Hematopoietic multipotent progenitor cell treated with erythropoietin and hydrocortisone succinate and interleukin-3 and kit ligand, for 8 days (in vitro differentiated cells): ENCODE measurements at places on chromosomes 7 and 10.

DNA sequence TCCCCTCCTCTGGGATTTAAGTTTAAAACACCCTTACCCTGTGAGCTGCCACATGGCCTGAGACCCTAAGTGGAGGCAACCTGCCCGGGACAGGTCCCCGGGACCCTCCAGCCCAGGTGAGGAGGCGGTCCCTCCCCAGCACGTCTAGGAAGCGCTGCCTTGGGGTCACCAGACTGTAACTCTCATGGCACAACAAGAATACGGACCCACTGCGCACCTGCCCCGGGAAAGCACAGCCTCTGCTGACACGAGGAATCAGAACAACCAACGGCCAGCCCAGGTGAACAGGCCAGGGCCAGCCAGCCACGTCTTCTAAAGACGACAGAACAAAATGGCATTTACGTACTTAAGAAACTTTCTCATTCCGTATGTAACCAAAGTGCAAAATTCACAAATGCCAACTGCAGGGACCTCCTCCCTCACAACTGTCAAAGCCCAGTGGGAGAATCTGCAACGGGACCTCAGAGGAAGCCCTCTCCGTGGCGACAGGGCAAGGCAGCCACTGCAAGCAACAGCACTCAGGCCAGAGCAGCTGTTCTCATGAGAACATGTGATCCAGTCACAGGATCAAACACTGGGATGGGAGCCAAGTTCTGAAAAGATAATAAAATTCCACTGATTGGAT lies 208.4 kb downstream of the DIP2C start:
- DNase-seq: peak; percentile 34

DNA sequence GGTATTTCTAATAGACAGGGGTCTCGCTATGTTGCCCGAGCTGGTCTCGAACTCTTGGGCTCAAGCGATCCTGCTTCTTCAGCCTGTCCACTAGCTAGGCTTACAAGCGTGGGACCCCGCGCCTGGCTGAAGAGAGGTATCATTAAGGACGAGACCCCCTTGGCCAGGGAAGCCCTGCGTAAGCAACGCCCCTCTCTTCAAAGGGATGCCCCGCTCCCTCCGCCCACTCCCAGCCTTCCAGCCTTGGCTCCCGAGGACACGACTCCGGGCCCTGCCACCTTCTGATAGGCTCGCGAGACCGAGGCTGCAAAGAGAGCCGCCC lies 220 bp upstream of the ZKSCAN5 start:
- no peak for DNase-seq

DNA sequence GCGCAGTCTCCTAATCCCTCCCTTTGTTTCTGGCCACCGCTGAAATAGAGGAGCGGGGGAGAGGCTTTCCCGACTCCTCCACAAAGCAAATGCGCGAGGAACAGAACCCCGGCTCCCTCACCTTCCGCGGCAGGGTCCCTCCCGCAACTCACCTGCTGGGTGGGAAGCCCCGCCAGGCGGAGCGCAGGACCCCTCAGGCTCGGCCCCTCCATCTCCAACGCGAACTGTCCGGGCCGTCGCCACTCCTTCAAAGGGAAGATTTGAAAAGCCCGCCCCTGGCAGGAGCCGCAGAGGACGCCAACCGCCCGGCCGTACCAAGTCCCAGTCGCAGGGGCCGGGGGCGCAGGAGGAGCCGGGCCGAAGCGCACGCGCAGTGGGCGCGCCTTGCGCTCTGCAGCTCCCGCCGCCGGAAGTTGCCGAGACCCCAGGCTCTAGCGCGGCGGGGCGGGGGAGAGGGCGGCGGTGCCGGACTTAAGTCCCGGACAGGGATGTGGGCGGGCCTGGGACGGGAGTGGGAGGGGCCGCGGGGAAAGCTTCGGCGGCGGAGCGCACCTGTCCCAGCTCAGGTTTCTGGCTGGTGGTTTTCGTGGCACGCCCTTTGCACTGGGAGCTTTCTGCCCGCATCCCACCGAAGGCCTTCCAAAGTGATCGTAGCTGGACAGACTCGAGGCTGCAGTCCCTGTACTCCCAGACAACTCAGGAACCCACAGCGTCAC lies at the start of gene RTKN2:
Gene RTKN2, minus strand, starts transcription at position 446 of the 716 bp plus-strand sequence. Its CDS starts 234 bp downstream, at position 212.
- DNase-seq: peak; percentile 56

DNA sequence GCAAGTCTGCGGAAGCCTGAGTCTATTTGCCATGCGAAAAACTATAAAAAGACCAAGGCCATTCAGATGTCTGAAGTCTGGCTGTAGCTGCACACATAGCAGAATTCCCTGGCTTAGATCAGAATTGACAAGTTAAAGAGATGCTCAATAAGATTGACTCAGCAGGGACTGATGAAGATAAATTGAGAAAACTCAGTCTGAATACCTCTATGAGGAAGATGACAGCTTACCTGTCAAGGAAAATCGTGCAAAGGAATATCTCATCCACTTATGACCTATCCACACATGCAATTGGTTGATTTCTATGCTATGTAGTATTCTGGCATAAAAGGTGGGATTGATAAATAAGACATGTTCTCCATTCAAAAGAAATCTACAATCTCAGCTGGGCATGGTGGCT lies 288.6 kb downstream of the BAMBI start:
- DNase-seq: no peak

- no peak for DNase-seq
These were observed 86.7 kb upstream of the IKZF1 start for GRCh38 chr7:50217821-50218281.

GRCh38 chr10:125027871-125028869 lies 86.2 kb downstream of the ZRANB1 start:
- DNase-seq: no peak

- no peak for DNase-seq
These were observed 214.9 kb downstream of the GPAM start for GRCh38 chr10:111968647-111969046.

GRCh38 chr10:69091143-69091651 lies 3.3 kb downstream of the SRGN start:
- DNase-seq: peak; percentile 42

- no peak for DNase-seq
These were observed 7.5 kb downstream of the MTG1 start for GRCh38 chr10:133401500-133401899.

GRCh38 chr7:50147951-50148808 lies 55.1 kb upstream of the ZPBP start:
- no peak for DNase-seq

- DNase-seq: no peak
These were observed 146.8 kb downstream of the ARHGAP22 start for GRCh38 chr10:48457949-48458661.

DNA sequence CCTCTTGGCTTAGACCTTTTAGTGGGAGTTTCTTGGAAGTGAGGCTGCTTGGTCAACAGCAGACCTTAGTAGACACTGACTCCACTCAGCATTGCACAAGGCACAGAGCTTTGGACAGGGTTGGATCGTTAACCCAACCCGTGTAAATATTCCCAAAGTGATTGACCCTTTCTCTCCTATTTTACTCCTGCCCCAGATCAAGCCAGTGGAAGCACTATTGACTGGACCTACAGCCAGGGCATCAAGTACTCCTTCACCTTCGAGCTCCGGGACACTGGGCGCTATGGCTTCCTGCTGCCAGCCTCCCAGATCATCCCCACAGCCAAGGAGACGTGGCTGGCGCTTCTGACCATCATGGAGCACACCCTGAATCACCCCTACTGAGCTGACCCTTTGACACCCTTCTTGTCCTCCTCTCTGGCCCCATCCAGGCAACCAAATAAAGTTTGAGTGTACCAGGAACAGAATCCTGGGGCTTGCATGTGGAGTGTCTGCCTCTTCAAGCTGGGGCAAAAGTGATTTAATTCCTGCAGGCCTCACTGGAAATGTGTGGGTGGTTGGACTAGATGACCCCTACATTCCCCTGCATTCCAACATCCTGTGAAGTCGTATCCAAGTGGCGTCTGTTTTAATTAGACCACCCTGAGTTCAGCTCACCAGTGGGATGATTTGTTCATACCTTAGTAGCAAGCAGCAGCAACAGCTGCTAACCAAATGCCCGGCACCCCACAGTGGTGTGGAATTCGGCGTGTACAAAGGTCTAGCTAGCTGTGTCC lies 7.5 kb downstream of the CPA1 start:
- DNase-seq: no peak

- DNase-seq: no peak
These were observed 385.0 kb downstream of the KCNMA1 start for GRCh38 chr10:77252380-77253146.

DNA sequence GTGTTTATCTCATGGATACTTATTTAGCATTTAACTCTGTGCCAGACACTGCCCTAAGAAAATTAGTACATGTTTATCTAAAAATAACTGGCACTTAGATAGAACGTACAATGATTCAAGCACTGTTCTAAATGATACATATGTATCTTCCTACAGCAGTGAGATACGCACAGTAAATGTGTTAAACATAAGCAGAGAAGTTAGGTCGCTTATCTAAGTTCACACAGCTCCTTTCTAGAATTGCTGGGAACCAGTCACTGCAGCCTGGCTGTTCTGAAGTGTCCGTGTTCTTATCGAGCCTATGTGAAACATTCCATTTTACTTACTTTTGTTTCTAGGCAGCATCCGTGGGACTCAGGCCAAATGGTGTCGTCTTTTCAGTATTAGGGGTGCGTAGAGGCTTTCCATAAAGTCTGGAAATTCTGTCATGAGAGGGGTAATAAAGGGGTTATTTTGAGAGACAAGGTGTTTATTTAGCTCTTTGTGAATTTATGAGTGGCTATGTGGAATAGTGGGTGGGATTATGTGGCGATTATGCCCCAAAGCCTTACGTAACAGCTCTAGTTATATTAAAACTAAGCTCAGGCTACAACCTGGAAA lies 186.9 kb downstream of the SND1 start:
- peak; percentile 67 for DNase-seq

DNA sequence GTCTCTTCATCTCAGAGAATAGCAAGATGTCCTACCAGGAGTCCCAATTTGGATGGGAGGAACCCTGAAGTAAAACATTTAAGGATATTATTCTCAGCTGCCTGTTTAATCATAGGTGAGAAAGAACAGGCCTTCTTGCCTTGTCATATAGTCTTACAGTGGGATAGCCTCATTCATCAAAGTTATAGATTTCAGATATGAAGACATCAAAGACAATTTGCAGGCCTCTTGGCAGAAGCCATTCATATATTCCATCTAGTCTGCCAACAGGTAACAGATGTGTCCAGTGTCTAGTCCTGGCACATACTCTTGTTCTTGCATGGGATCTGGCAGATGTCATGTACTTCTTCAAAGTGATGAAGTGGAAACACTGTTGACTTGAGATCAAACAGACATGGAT lies 601.3 kb upstream of the GHITM start:
- DNase-seq: no peak

DNA sequence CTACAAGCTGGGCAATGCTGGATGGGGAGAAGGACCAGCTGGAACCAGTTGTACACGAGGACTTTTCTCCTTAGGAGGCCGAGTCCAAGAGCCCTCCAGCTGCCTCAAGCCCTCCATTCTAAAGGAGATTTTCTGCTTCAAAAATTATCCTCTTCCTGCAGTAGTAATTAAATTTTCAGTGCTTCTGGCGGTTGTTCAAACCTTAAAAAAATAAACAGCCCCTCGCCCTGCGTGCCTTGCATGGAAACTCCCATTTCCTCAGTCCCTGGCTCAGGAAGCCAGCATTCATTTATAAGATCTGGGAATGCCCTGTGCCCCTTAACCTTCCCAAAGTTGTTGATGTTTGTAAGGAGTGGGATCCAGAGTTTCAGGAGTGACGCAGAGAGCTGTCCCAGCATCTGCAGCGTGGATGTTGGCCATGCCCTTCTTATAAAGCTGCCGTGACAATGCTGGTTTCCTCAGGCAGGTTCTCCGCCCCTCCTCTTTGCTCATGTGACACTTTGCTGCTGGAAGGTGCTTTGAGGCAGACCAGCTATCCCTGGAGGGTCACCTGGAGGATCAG lies 24.0 kb upstream of the ACTR3B start:
- DNase-seq: no peak

DNA sequence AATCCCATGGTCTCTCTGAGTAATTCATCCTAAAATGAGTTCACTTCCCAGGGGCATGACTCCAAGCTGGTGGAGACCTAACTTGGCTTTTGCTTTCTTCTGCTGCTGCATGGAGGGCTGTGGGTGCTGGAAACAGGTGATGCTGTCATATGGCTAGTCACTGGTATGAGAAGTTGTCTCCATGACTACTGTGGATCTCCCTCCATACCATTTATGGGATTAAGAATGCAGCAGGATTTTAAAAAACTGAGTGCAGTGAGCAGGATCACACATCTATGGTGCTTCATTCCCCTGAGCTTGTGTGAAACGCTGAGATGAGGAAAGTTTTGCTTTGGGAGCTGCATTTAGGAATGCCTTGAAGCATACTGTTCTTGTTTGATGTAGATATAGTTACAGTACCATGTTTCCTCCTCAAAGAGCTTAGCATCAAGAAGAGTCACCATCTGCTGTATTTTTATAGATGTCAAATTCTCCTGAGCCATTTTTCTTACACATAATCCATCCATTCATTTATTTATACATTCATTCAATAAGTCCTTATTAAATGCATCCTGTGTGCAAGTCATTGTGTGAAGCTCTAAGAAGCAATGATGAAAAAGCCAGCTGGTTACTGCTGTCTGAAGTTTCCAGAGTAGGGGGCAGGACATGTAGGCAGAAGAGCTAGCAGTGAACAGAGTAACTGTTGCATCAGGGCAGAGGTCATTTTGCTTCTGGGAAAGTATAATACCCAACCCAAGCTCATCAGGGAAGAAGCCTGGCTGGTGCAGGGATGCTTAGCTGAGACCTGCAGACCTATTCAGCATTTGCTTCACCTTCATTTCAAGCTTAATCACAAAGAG lies 534.8 kb downstream of the AUTS2 start:
- no peak for DNase-seq

- DNase-seq: no peak
These were observed 743 bp upstream of the PYROXD2 start for GRCh38 chr10:98415731-98416119.

DNA sequence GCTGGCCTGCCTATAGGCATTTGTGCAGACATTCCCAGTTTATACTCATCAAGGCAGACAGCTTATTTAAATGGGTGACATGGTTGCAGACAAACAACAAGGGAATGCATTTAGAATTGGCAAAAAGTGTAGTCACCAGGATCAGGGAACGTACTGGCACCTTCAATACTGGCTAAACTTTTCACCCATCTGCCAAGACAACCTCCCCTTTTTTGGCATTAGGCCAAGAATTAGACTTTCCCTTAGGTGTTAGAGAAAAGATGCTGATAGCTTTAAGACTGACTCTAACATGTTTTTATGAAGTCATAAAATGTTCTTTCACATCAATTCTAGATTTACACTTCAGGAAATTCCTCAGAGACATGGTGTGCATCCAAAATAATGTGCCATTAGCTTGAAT lies 365.9 kb downstream of the PHTF2 start:
- no peak for DNase-seq

- DNase-seq: no peak
These were observed 1.9 kb downstream of the LRRC72 start for GRCh38 chr7:16528520-16528919.

GRCh38 chr10:44380829-44381600 lies 3.9 kb downstream of the CXCL12 start:
- DNase-seq: no peak

DNA sequence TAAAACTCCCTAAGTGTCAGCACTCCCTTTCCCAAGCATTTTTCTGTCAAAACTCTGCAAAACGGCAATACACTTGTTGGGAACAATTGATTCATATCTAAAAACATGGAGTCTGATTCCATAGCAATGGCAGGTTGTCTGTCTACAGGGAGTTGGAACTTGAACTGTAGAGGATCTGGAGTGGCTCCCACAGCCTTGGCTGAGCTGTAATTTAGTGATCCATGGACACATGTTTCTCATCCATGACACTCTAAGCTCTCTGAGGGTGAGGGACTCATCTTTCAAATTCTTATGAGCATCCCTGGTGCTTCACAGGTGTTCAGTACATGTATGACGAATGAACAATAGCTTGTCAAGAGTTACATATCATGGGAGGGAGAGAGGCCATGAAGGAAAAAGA lies 466.1 kb downstream of the GRID1 start:
- DNase-seq: no peak
